ENCODE measurements at places on chromosomes 1 and 21.

DNA sequence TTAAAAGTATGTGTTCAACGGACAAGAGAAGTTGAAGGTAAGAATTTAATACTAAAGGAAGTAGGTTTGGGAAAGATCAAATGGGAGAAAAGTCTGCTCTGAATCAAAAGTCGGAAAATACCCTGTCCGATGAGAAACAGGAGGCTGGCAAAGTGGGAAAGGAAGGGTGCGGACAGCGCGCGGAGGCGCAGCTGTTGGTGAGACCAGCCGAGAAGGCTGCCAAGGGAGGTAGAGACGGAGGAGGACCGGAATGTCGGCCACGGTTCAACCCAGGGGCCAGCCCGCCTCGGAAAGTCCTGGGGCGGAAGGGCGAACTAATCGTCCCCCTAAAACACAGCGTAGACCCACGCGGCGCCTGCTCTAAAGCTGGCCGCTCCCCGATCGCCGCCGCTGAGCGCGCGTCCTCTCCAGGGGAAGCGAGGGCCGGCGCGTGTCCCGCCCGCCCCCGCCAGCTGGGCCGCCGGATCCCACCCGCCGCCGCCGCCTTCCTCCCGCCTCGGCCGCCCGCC lies 639 bp upstream of the SPATA1 start:
- peak; percentile 11 for DNase-seq

DNA sequence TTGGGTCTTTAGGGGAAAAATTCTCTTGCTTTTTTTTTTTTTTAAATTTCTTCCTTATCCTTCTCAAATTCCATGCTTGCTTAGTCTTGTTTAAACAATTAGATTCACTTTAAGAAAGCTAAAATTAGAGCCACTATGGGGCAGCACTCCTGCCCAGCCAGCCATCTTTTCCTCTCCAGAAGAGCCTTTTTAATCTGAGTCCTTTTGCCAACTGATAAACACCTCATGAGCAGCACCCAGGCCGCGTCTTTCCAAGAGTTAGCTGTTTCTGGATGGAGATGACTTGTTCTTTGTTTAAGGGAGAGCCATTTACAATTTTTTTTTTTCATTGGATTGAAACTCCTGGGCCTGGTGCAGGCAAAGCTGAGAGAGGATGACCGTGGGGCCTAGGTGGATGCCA lies 53.3 kb upstream of the TSPAN2 start:
- DNase-seq = no peak

GRCh38 chr1:212256369-212256768 lies 28.8 kb upstream of the PPP2R5A start:
- no peak for DNase-seq

GRCh38 chr1:170309389-170310013 lies 163.7 kb downstream of the NTMT2 start:
- no peak for DNase-seq

DNA sequence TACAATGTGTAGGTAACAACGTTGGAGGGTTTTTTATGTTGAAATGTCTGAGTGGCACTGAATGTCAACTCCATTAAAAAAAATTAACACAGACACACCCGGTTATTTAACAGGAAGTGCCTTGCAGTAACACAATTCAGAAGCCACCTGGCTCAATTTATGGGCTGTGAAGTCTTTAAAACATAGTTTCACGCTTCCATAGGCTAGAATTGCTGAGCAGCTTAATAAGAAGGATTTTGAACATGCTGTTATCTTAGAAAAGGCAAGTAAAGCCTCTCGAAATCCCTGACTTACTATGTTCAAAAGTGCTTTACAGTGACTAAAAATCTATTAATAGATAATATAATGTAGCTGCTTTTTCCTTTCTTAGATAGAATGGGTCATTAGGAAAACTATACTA lies 19.7 kb downstream of the SRSF4 start:
- no peak for DNase-seq

DNA sequence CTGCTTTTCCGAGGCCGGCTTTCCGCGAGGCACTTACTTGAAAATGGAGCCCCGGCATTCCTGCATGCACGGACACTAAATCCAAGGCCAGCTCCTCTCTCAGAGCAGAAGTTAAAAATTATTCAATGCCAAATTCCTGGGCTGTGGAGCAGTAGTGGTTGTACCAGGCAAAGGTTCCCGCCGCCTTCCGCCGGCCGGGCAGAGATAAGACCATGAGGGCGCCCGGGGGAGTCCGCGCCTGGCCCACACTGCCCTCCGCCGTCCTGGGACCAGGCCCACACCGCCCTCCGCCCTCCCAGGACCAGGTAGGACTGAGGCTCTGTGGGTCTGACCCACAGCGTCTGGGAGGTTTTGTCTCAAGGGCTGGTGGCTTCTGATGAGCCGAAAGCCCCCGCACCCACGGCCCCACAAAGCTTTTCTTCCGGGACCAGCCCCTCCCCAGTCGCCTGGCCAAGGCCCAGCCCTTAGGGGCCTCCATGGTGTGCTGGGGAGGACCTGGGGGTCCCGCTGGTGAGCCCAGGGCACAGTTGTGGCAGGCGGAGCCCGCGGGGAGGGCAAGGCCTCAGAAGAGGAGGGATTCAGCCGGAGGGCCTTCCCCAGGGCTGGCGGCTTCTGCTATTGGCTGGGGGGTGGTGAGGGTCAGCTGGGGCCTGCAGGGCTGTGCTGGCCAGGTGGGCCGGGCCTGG lies 12.7 kb upstream of the C1orf159 start:
- no peak for DNase-seq

GRCh38 chr1:207431508-207431907 lies 22.6 kb upstream of the CR2 start:
- DNase-seq = no peak

DNA sequence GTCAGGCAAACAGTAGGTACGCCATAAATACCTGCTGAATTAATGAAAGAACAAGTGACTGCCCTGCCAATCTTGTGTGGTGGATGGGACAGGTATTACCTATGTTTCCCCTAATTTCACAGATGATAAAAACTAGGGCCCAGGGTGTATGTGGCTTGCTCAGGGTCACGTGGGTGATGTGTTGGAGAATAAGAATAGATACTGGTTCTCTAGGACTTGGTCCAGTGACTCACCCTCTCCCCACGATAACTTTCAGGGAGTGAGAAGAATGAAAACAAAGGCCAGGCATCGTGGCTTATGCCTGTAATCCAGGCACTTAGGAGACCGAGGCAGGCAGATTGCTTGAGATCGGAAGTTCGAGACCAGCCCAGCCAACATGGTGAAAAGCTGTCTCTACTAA lies 26.7 kb downstream of the SLC26A9 start:
- no peak for DNase-seq

DNA sequence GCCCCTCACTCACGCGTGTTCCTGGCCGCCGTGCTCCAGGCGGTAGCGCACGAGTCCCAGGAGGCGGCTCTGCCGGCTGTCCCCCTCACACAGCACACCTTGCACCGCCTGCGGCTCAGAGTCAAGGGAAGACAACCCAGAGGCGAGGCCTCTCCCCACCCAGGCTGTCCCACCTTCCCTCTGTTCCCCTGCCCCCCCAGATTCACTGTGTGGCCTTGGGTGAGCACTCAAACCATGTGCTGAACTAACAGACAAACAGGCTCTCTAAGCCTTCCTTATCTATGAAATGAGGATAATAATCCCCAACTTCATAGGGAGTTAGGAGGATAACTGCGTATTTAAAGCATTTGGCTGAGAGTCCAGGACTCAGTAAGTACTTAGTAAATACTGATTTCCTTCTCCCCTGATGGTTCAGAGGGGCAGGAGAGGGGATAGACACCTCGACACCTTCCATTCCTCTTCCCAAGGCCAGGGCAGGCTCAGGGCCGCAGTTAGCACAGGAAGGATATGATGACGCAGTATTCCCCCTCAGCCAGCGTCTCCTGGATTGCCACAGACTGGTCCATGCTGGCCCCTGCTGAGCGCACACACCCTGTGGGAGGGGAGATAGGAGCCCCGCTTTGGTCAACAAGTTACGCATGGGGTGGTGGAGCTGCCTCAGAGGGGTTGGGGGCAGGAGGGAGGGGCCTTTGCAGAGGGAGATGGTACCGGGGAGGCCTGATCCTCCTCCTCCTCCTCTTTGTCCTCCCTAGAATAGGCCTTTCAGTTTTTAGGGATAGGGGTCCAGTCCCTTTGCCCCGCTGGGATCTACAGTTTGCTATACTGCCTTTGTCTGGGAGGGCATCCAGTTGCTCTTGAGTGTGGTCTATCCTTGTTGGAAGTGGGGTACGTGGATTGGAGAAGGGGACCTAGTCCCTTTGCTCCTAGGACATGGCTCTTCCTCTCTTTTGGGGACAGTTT lies 830 bp downstream of the INPP5B start:
- DNase-seq = no peak

- DNase-seq = no peak
Observed at GRCh38 chr1:162823771-162824525, 33.4 kb downstream of the HSD17B7 start.

DNA sequence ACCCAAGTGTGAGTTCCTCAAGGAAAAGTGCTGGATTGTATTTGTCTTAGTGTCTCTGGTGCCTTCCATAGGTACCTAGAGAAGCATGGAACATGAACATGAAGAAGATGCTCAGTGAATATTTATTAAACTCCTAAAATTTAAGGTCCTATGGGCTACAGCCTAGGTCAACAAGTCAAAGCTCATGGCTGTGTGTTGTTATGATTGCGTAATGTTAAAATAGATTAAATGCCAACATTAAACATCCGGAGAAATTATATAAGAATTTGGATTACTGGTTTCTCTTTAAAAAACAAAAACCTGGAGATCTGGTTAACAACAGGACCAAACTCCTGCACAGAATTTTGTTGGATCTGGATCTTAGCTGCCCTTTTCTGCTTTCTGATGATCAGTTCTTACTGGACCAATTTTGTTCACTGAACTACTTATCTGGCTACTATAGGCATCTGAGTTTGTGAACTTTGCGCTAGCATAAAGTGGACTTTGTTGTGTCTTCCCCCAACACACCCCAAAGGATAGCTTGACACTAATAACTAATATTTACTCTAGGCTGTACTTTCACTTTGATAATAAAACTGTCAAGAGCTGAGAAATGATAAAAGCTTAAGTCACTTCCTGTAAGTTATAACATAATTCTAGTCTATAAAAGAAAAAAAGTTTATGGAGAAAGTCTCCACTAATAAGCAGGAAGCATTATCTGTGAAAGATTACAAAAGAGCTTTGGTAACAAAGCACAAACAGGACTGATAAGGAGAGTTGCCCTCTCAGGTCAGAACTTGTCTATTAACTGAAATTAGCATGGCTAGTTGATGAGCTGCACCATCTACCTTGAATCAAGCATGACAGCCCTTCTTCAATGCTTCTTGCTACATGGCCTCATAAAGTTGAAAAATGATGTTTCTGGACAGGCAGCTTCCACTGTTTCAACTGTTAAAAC lies 20.7 kb downstream of the F5 start:
- DNase-seq = no peak

DNA sequence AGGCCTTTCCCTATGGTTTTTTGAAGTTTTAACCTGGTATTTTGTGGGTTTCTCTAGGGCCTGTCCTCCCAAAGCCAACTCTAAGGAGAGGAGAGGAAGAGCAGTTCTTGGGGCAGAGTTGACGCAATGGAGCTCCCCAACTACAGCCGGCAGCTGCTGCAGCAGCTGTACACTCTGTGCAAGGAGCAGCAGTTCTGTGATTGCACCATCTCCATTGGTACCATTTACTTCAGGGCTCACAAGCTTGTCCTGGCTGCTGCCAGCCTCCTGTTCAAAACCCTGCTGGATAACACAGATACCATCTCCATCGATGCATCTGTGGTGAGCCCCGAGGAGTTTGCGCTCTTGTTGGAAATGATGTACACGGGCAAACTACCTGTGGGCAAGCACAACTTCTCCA lies 38.2 kb downstream of the ZBTB40 start:
- DNase-seq = no peak

GRCh38 chr1:111204201-111204982 lies 3.9 kb upstream of the DENND2D start:
- DNase-seq = no peak

- no peak for DNase-seq
Observed at GRCh38 chr1:112342558-112342957, 53.5 kb upstream of the CTTNBP2NL start.

DNA sequence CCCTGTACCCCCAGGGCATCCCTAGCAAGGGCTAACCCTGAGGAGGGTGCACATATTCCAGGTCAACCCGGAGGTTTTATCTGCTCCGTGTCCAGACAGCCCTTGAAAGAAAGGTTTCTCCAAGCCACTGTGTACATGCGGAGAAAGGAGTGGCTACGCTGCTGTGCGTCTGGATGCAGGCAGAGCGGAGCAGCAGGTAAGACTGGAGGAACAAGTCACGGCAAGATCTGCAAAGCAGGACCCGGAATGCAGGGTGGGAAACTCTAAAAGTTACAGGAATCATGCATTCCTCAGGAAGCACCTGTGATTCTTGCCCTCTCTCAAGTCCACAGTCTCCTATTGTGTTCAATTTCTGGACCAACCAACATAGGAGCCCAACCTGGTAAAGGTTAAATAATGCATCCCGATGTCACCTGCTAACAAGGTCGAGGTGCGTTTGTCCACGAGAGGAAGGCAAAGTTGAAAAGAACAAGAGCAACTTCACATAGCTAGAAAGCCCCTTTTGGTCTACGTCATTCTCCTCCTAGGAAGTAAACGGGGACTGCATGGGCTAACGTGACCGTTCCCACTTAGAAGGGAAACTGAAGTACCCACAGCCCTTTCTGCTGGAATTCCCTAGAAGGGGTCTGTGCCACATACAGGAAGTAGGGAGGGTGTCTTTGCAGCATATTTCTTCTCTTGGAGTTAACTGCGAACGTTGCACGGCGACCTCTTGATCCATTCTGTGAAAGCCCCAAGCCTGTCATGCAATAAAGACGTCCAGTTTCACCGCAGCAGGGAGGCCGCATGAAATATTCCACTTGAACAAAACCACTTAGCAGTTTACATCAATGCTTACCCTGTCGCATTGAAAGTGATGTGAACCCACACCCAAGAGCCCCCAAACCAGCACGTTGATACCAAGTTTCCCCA lies 5.8 kb downstream of the TIAM1 start:
- no peak for DNase-seq

- DNase-seq = no peak
Observed at GRCh38 chr1:29584776-29585175, 348.5 kb downstream of the PTPRU start.

DNA sequence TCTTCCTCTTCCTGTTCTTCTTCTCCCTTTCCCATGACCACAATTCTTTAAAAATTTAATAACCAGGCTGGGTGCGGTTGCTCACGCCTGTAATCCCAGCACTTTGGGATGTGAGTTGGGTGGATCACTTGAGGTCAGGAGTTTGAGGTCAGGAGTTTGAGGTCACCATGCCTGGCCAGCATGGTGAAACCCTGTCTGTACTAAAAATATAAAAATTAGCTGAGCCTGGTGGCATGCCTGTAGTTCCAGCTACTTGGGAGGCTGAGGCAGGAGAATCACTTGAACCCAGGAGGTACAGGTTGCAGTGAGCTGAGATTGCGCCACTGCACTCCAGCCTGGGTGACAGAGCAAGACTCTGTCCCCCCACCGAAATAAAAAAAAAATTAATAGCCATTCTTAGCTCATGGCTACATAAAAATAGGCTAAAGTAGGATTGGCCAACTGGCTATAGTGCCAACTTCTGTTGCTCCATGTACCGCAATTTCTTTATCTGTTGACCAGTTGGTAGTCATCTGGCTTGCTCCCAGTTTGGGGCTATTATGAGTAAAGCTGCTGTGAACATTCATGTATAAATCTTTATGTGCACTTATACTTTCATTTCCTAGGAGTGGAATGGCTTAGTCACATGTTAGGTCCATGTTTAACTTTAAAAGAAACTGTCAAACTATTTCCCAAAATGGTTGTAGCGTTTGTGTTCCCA lies 136.3 kb downstream of the PEX14 start:
- no peak for DNase-seq

- no peak for DNase-seq
Observed at GRCh38 chr1:64891448-64891825, 74.9 kb downstream of the JAK1 start.

GRCh38 chr1:12553963-12554362 lies 64.0 kb downstream of the DHRS3 start:
- DNase-seq = no peak

- peak; percentile 81 for DNase-seq
Observed at GRCh38 chr1:27122652-27123051, 32.3 kb downstream of the SLC9A1 start.
